ENCODE measurements at places on chromosomes 4 and X.

DNA sequence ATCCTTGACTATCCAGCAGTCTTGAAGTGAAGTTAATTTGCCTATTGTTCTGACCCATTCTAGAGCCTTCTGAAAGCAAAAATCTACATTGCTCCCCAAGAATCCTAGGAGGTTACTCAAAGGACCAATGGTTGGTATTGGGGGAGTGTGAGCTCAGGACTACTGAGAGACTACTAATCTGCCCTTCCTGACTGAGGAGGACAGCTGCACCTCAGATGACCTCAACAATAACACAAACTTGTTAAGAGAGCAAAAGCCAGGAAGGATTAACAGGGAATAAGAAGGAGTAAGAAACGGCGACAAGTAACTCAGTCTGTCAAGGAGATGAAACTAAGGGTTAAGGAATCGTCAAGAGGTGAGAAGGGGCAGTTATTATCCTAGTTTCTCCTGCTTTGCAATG is 43.4 kb downstream of the IDS start:
- DNase-seq, result no peak

DNA sequence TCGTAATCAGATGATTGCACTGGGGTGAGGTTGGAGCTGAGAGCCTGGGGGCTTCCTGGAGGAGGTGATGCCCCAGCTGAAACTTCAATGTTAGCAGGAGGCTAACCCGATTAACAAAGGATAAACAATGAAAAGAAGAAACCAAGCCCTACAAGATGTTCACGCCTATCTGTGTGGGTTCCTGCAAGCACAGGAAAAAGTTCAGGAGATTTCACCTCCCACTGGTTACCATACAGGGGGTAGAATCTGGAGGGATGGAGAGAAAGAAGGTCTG is 27.5 kb downstream of the JAKMIP1 start:
- DNase-seq, result no peak

- no peak for DNase-seq
These were observed 137.1 kb downstream of the GASK1B start for GRCh38 chr4:158035662-158036195.

GRCh38 chrX:154486052-154486395 is 391 bp downstream of the UBL4A start:
- DNase-seq, result no peak

DNA sequence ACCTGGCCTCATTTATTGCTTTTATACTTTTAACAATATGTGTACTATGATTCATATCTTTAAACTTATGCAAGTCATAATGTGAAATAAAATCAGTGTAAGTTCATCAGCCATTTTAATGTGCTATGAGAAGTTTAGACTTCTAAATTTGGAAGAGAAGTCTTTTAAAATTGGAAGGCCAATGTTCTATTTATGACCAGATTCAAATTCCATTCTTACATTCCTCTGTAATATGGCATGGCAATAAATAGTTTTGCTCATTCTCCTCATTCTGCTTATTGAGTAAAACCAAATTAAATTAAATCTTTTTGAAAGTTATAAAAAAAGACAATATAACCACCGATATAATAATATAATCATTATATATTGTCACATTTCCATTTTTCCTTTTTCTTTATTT is 126.2 kb downstream of the SORBS2 start:
- no peak for DNase-seq

GRCh38 chrX:18961686-18962085 is 22.2 kb downstream of the PHKA2 start:
- DNase-seq, result no peak

DNA sequence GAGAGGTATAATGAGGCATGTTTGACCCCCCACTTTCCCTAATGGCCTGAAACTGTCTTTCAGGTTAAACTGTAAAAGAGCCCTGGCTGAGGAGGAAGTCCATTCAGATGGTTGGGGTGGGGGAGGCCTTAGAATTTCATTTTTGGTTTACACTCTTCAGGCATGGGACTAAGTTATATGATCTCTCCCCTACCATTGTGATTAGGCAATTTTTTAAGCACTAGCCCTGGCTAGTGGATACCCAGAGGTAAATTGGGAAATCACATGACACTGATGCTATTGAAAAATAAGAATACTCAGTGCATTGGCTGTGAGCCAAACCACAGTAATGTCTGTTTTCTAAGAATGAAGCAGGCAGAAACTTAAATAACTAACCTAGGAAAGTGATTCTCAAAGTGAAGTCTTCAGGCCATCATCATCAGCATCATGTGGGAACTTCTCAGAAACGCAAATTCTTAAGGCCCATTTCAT is 149.7 kb downstream of the RRAGB start:
- DNase-seq, result no peak

GRCh38 chr4:7323872-7324650 is 110.7 kb downstream of the PSAPL1 start:
- DNase-seq, result no peak

GRCh38 chr4:40414673-40415072 is 79.5 kb downstream of the CHRNA9 start:
- no peak for DNase-seq

- no peak for DNase-seq
These were observed 4.2 kb upstream of the TAB3 start for GRCh38 chrX:30893206-30893605.

DNA sequence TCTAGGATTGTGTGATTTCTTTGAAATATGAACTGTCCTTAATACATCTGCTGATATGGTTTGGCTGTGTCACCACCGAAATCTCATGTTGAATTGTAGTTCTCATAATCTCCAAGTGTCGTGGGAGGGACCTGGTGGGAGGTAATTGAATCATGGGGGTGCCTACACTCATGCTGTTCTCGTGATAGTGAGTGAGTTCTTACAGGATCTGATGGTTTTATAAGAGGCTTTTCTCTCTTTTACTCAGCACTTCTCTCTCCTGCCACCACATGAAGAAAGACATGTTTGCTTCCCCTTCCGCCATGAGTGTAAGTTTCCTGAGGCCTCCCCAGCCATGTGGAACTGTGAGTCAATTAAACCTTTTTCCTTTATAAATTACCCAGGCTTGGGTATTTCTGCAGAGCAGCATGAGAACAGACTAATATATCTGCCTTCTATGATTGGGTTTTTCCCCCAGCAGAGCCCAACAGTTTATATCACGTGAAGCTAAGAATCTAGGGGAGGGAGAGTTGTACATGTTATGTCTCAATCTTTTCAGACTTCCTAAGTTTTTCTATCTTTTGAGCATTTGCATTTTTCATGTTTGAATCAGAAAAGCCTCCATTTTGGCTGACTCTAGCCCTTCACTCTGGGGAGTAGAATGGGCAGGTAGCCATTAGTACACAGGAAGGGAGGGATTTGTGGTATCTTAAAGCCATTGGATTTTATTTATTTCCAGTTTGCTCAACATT is 58.9 kb downstream of the PLAC1 start:
- peak; percentile 10 for DNase-seq

- no peak for DNase-seq
These were observed 777.4 kb upstream of the TENM3 start for GRCh38 chr4:181465826-181466225.

GRCh38 chr4:106344647-106344970 is 24.0 kb downstream of the GIMD1 start:
- DNase-seq, result no peak

GRCh38 chrX:147736045-147736444 is 175.7 kb upstream of the FMR1 start:
- DNase-seq, result no peak

All from GOT3 (cell line).